ENCODE measurements at places on chromosomes 1 and 21. TPM values are rescaled to one million over a fixed set of nuclear protein-coding genes. Genes with fewer than 3 reads are reported as not detected.

S100A6 gene
- total RNA-seq: 144 TPM

SLC1A7 gene
- total RNA-seq: not detected

EBNA1BP2 gene
- total RNA-seq: 164 TPM

CD244 gene
- 0.37 TPM for total RNA-seq

VCAM1 gene
- total RNA-seq: 2.2 TPM

DRAXIN gene
- 0.16 TPM for total RNA-seq

MAP10 gene
- 1.9 TPM for total RNA-seq

CYP4Z1 gene
- not detected for total RNA-seq

MAN1C1 gene
- 5.1 TPM for total RNA-seq

FCAMR gene
- not detected for total RNA-seq

NR5A2 gene
- total RNA-seq: 0.08 TPM

SPRR2G gene
- not detected for total RNA-seq

GJA4 gene
- not detected for total RNA-seq

CD2 gene
- total RNA-seq: 291 TPM

S100A3 gene
- total RNA-seq: not detected

ASPM gene
- total RNA-seq: 30.2 TPM

RGS7 gene
- not detected for total RNA-seq

SUSD4 gene
- 0.33 TPM for total RNA-seq

PROK1 gene
- total RNA-seq: not detected

WDR47 gene
- 6.1 TPM for total RNA-seq

SEC16B gene
- not detected for total RNA-seq

AZIN2 gene
- total RNA-seq: 1.8 TPM

MCOLN3 gene
- total RNA-seq: 0.24 TPM

CD84 gene
- total RNA-seq: 13.7 TPM

Data from activated naive CD8-positive, alpha-beta T cell treated with anti-CD3 and anti-CD28 coated beads for 36 hours (primary cell).